Diencephalon (tissue), 1 donor: ENCODE measurements at places on chromosomes 7 and 10. TPM values are rescaled to one million over a fixed set of nuclear protein-coding genes. Genes with fewer than 3 reads are reported as not detected.

TDRD1 gene
- 1.4 TPM for total RNA-seq

EBLN1 gene
- total RNA-seq = not detected

TMEM178B gene
- total RNA-seq = 126 TPM

TRIL gene
- 33.9 TPM for total RNA-seq

LRRC4 gene
- total RNA-seq = 21.2 TPM

C10orf67 gene
- 1.2 TPM for total RNA-seq

SNX13 gene
- 76.8 TPM for total RNA-seq

OGA gene
- total RNA-seq = 314 TPM

LRRD1 gene
- total RNA-seq = 0.92 TPM
